ENCODE measurements at places on chromosomes 1 and 21.

GRCh38 chr1:25503551-25504426, 39.6 kb upstream of the LDLRAP1 start:
- DNase-seq, result peak; percentile 69

GRCh38 chr1:59986516-59987310, 60.1 kb upstream of the CYP2J2 start:
- DNase-seq, result no peak

GRCh38 chr1:235069577-235070563, 58.8 kb downstream of the TOMM20 start:
- no peak for DNase-seq

- DNase-seq, result no peak
These were observed 34.9 kb upstream of the CACNA1E start for GRCh38 chr1:181448461-181448860.

GRCh38 chr1:79599257-79599656, 592.7 kb upstream of the ADGRL4 start:
- DNase-seq, result no peak

DNA sequence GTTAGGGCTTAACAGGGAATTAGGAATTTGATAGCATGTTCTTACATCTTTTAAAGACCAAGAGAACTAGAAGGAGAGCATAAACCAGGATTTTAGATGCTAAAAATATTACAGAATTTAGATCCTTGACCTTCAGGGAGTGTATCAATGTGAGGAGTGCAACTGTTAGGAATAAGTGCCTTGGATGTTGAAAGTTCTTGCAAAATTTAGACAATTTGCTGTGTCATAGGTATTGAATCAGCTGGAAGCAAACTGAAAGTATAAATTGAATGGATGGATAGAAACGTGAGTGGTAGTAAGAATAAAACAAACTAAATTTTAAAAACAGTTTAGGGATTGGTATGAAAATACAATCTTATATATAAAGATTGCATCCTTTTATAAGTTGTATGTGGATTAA, 27.7 kb downstream of the PPP1R12B start:
- DNase-seq, result no peak

All from activated T-cell treated with anti-CD3 and anti-CD28 coated beads for 1 hour (primary cell).